ENCODE measurements at places on chromosomes 7 and 10.

DNA sequence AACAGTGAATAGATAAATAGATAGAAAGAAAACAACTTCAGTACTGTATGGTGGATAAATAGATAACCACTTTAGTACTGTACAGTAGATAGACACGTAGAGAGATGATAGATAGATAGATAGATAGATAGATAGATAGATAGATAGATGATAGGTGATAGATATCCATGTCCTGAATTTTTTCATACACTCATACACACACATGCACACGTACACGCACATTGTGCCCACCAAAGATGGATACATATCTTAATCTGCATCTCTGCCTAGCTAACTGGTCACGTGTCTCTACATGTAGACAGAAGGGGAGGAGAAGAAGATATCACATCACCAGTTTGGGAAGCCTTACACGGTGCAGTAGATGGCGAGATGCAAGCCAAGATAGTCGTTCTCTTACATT, 99.2 kb downstream of the ARID5B start:
- DNase-seq: no peak

DNA sequence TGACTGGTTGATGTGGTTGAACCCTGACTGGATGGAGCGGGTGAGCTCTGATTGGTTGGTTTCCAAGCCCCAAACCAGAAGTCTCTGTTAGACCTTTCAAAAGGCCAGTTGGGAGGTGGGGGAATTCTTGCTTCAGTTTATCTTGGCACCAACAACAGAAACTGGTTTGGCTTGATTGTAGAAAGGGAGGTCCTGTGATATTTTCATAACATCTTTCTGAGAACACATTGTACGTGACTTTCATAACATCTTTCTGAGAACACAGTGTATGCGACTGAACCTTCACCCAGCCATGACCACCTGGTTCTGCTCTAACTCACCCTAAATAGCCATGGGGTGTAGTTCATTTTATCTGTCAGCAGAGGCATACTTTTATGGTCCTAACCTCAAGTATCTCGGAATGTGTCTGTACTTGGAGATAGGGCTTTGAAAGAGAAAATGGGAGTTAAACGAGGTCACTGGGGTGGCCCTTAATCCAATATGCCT, 88.3 kb downstream of the GALNT17 start:
- no peak for DNase-seq

- DNase-seq: no peak
Observed at GRCh38 chr7:155733582-155734444, 78.5 kb downstream of the SHH start.

DNA sequence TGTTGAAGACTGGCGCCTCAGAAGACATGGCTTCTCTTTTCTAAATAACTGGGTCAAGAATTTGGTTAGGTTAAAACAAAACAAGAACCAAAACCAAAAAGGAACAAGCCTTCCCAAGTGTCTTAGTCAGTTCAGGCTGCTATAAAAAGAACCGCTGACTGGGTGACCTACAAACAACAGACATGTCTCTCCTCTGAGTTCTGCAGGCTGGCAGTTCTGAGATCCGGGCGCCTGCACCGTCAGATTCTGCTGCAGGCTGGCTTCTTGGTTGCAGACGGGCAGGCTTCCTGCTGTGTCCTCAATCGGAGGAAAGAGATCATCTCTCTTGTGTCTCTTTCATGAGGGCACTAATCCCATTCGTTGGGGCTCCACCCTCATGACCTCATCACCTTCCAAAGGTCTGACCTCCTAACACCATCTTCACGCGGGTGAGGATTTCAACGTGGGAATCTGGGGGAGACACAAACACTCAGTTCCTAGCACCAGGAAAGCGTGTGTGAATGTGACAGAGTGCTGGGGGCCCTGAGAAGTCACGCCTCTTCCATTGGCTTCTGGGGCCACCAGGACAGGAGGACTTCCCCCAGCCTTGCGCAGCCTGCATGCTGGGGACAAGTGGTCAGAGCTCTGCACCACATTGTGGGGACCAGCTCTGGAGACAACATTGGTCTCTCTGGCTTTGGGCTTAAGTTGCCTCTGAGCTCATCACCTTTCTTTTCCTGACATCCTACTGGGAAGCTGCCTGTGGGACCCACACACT, 63.1 kb downstream of the ASB13 start:
- no peak for DNase-seq

DNA sequence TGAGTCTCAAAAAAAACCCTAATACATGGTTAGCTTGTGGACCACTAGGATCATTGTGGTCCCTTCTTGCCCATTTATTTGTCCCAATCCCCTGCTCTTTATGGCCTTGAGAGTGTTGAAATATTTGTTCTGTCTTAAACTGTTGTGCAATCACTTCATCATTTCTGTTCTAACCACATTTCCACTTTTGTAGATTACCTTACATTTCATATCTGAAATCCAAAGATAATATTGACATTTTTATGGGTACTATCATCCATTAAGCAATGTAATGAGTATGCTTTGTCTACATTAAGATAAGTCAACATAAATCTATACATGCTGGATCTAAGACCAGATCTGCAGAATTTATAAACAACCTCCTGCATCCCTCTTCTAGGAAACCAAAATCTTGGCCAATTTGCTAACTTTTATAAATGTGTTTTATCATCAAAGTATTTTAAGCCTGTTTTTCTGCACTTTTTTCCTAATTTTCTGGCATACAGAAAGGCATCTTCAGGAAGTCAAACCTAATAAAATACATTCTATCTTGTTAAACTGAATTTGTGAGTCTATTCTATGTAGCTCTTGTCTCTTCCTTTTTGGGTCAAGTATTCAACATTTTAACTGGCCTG, 359.4 kb upstream of the CELF2 start:
- DNase-seq: no peak

GRCh38 chr10:19497026-19497425, 319.2 kb upstream of the PLXDC2 start:
- DNase-seq: no peak

DNA sequence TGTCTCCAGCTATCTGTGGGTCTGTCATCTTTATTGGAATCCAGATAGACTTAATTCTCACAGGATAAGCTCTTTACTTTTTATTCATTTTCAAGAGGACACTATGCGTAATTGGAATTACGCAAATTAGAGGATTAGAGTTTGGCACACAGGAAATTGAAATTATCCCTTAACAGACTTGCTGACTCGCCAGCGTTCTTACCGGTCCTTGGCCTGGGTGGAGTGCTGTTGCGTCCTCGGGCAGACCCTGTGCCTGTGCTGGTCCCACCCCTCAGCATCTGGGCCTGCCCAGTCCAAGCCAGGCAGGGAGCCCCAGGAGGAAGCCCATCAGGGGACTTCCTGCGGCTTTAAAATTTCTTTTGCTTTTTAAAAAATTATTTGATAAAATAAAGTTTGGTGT, 101.8 kb downstream of the MKI67 start:
- DNase-seq: no peak

DNA sequence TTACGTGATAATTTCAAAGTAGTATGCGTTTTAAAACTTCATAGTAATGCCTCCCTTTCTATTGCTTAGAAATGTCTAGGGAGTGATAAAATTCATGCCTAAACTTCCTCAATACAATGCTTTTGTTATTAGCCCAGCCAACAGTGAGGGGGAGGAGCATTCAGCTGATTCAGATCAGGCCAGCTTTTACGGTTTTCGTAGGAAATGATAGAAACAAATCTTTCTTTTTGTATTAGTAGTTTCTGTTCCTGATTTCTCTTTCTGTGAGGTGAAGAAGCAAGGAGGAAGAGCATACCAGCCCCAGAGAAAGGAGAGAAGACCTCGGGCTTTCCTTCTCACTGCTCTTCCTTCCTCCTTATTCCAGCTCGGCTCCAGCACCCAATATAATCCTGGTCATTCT, 35.2 kb upstream of the ITPRID1 start:
- DNase-seq: no peak

- DNase-seq: no peak
Observed at GRCh38 chr10:97220355-97220754, 34.6 kb upstream of the SLIT1 start.

DNA sequence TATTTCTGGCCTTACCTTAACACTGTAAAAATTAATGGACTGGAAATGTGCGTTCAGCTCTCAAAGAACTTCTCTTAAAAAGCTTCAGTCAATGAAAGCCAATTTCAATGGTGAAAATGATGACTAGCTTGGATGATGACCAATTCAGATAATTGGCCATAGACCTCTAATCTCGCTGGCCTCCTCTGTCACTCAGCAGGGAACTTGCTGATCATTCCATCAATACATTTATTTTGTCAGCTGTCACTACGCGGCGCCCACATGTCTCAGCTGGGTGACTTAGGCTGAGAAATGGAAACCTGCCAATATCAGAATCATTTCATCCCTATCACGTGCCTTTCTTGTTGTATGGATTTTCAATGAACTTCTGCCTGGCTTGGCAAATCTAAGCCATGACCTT, 673.0 kb upstream of the AUTS2 start:
- DNase-seq: no peak

DNA sequence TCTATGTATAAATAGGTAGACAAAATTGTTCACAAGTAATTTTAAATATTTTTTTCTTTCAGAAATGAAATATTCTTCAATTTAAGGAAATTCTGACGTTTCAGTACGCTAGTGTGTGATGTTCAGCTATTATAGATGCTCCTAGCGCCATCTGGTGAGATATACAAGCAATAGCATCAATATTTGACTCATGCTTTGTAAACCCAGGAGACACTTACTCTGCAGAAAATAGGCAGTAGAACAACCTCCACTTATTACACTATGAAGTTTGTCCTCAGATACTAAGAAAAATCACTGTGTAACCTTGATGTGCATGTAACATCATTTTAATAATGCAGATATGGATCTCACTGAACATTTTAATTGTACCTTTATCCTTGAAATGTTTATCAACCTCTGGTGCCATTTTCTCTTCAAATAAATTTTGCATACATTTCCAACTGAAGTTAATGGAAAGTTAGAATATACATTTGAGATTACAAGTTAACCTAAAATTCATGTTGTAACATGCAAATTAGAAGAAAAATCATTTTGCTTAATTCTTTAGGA, 151.5 kb upstream of the FAM3C start:
- no peak for DNase-seq

DNA sequence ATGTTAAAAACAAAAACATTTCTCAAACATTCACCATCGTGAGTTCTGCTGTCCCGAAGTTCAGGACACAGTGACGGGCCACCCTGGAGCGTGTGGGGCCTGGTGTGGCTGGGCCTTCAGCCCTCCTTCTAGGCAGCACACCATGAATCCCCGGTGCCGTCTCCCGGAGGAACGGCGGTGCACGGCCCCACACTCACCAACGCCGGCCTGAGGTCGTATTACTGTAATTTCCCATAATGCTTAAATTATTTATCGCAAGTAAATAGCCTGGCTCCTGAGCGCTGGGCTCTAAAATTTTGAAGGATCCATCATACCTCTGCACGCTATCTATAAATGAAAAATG, 1.4 kb downstream of the STK32C start:
- DNase-seq: no peak

DNA sequence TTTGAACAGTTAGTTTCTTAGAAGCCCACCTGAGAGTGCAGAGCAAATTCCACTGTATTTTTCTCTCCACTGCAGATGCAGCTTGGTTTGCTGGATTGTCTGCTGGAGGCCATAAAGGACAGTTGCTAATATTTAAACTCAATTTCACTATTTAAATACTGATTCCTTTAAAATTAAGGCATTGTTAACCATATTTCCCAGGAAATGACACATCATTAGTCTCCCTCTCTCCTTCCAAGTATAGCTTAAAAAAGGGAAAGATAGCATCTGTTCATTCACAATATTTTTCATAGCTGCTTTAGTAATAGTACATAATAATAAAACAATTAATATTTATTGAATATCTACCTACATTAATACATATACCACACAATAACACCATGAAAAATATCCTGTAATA, 252.9 kb downstream of the HGF start:
- DNase-seq: no peak

DNA sequence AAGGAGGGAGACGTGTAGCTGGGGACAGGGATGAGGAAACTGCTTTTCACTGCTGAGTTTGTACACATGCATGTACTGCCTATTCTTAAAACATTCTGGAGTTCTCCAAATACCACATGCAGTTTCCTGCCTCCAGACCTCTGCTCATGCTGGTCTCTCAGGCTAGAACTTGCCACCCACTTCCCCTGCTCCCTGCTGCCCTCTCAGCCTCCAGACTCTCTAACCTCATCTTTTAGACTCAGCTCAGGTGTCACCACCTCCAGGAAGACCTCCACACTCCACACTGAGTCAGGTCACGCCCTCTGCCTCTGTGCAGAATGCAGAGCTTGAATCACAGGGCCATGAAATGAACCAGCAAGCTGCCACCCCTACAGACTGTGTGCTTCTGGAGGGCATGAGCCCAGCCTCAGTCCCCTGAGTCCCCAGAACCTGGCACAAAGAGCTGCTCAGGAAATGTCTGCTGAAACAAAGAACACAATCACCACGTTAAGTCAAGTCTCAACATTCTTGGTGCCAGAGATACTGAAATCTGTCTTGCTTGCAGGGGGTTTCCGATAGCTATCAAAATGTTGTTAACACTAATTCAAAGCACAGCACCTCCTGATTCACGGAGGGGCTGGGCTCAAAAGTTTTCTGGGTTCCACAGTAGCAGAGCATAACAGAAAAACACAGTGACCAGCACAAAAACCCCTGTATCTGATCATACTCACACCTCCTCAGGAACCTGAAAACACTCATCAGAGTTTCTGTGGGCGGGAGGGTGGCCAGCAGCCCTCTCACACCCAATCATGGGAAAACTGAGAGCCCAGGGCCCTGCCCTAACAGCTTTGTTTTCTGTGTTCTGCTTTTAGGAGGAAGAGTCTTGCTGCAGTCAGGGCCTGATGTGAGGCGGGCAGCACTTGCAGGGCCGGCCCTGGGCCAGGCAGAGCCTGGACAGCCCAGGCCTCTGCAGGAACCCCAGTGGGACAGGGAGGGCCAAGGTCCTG, 21.1 kb downstream of the FAM53B start:
- no peak for DNase-seq

GRCh38 chr7:2003931-2004812, 228.6 kb downstream of the MAD1L1 start:
- DNase-seq: no peak

DNA sequence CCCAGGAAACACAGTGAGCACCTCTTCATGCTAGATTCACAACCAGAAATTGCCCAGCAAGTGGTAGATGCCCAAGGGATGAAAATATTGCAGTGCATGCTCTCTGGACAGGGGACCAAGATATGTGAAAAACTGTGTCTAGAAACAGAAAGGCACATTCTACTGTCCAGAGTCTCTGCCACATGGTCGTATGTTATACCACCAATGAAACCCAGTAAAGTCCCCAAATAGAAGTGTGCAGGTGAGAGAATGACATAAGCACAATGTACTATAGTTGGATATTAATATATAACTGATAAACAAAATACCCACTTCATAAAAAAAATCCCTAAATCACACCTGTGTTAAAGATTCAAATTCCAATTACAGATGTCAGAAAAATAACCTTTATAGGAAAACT, 43.8 kb downstream of the RASGEF1A start:
- DNase-seq: no peak

- no peak for DNase-seq
Observed at GRCh38 chr10:15738270-15738925, 18.7 kb upstream of the ITGA8 start.

GRCh38 chr10:66564287-66564686, 361.5 kb upstream of the LRRTM3 start:
- no peak for DNase-seq

GRCh38 chr7:66739953-66740301, 606 bp upstream of the RABGEF1 start:
- DNase-seq: no peak
